NCI-H446 treated with DMSO at 0.1 percent for 48 hours (cell line): ENCODE measurements at places on chromosomes 5 and 9.

- no peak for DNase-seq
These were observed 60.8 kb downstream of the TTLL11 start for GRCh38 chr9:122032346-122032745.

DNA sequence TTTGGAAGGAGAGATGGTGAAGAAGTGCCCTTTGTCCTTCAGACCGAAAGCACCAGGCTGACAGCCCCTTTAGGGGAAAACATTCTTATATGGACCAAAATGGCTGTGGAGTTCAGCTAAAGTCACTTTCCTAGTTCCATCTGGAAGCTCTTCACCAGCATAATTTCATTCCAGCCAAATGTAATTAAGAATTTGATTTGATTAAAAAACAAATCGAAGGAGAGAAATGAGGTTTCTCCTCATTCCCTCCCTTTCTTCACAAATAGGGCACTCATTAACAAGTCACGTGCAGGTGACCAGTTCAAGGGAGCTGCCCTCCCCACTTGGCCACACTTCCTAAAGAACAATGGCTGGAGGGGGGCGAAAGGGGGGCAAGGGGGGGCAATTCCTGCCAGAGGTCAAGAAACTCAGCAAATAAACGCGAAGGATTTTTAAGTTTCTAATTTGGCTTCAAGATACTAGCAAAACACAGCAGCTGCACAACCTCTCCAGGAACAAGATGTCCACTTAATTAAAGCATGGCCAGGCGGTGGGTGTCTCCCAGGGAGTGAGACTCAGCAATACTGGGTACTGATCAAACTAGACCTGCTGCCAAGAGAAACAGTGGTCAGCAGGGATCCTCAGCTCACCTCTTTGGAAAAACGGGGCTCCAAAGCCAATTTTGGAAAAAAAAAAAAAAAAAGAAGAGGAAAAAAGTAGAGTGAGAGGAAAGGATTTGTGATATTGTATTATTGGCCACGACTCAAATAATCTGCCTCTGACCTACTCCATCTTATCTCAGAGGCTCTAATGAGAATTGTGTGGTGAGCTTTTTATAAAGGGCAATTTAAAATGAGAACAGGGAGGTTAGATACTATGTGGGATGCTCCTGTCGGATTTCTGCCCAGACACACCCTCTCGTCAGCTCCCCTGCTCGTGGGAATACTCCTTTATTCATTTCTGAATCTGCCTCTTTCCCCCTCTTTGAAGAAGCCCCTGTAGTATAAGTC is 254.3 kb downstream of the ZSWIM6 start:
- DNase-seq: no peak

DNA sequence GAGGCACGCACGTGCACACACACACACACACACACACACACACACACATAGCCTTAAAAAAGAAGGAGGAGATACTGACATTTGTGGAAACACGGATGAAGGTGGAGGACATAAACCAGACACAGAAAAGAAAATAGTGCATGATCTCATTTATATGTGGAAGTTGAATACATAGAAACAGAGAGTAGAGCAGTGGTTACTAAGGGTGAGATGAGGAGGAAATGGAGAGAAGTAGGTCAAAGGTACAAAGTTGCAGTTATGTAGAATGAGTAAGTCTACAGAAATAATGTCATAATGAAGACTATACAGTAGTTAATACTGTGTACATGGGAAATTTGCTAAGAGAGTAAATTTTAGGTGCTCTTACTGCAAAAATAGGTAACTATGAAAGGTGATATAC is 412.2 kb upstream of the CDH9 start:
- no peak for DNase-seq

DNA sequence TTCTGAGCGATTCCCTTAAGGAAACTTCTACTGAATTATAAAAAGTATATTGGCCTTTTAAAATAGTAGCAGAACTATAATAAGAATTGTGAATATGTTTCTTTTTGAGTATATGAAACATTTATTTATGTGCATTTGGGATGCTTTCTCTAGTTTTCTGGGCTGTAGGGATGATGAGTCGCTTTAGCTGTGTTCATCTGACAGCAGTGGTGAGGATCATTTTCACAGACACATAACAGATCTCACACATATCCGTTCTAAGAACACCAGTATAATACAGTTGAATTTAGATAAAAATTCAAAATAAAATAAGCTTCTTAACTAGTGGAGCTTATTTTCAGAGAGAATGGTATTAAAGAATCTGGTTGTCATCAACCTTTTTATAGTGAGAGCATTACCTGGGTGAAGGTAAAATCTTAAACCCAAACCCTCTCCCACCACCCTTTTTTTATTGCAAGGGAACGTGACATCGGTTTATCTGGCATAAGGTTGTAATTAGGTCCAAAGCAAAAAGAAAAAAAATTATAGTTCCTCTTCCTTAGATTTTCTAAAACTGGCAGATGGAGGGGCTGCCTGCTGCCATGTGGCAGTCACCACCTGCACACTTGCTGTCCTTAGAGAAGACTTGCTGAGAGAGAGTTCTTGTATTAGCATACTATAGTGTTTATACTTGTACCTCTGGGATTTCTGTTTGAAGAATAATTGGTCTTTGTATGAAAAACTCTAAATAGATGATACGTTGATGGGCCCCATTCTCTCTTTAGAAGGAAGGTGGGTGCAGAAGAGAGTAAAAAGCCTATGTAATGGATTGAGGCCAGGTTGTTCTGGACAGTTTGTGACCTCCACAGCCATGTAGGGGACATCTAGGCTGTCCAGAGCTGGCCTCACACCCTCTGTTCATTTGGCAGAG is 86.8 kb downstream of the CAMK4 start:
- DNase-seq: peak; percentile 17

GRCh38 chr5:78562714-78563330 is 85.8 kb downstream of the LHFPL2 start:
- no peak for DNase-seq

GRCh38 chr5:137572042-137572695 is 73.0 kb upstream of the SPOCK1 start:
- DNase-seq: no peak

GRCh38 chr5:179763215-179763945 is 30.4 kb upstream of the LTC4S start:
- peak; percentile 30 for DNase-seq

GRCh38 chr5:17305964-17306725 is 88.7 kb downstream of the BASP1 start:
- DNase-seq: peak; percentile 59
